ENCODE measurements at places on chromosomes 6 and 20.
A peak's percentile ranks its signal among the peaks of the same experiment; 100 is the strongest.

GRCh38 chr20:61434341-61434781 lies 182.3 kb downstream of the CDH4 start:
- DNase-seq, result no peak

DNA sequence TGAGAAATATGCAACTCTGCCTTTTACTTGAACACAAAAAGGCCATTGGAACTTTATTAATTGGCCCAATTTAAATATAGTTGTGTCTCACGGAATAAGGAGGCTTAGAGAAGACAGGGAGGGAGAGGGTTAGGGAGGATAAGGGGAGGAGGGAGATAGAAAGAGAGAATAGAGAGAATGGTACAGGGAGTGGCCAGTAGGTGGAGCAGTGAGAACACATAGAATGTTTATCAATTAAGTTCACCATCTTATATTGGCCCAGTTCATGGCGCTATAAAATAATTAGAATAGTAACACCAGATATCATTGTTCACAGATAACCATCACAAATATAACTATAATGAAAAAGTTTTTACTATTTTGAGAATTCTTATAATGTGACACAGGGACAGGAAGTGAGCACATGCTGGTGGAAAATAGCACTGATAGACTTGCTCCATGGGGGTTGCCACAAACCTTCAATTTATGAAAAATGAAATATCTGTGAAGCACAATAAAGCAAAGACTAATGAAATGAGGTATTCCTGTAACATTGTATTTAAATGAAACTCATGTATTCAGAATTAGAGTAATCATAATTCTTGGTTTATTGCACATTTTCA lies 374.1 kb upstream of the MANEA start:
- peak; percentile 71 for DNase-seq

- no peak for DNase-seq
Measured at GRCh38 chr20:56624786-56625681, 4.1 kb upstream of the TFAP2C start.

DNA sequence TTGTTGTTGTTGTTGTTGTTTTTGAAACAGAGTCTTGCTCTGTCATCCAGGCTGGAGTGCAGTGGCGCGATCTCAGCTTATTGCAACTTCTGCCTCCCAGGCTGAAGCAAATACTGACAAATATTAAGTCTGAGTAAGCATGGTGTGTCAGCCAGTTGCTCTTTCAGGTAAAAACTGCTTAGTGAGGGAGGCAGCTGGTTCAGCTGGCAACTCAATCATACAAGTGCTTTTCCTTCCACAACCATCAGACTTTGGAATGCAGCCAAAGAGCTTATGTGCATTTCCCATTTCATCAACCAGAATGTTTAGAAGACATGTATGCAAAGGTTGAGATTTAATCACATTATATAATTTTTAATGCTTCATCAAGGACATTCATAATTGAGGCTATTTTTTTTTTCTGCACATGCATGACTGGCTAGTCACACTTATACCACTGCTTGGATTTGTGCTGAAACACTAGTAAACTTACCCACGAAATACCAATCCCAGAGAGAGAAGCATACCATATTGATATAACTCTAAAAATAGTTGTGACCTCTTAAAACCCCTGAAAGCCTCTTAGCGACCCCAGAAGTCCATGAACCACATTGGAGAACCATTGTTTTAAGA lies 56.0 kb downstream of the CLIC5 start:
- peak; percentile 10 for DNase-seq
